ENCODE measurements at places on chromosomes 7 and 10.

- no peak for DNase-seq
Measured at GRCh38 chr7:84981055-84981976, 205.5 kb downstream of the SEMA3D start.

GRCh38 chr10:96025566-96025965 lies 17.8 kb upstream of the CCNJ start:
- no peak for DNase-seq

DNA sequence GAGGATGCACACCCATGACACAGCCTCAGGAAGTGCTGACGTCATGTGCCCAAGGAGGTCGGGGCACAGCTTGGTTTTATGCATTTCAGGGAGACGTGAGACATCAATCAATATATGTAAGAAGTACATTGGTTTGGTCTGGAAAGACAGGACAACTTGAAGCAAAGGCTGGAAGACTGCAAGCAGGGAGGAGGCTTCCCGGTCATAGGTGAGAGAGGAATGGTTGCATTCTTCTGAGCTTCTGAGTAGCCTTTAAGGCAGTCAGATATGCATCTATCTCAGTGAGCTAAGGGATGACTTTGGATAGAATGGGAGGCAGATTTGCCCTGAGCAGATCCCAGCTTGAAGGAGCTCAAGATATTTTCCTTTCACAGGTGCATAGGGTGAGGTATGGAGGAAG lies 349.5 kb downstream of the TYW1 start:
- DNase-seq, result no peak

GRCh38 chr7:71613313-71613712 lies 481.4 kb downstream of the GALNT17 start:
- DNase-seq, result no peak

DNA sequence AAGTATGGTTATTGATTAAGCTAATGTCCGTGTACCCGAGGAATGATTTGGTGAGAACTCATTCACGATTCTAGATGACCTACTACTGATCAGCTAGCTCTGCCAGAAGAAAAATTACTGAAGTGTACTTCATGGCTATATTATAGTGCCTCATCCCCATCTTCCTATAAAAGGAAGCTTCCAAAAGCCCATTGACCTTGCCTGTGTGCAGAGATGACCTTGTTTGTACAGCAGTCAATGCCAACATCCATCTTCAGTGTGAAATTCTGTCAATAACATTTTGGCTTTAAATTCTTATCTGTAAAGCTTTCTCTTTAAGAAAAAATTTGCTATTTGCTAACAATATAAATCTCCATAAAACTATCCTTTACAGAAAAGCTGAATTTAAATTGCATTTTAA lies 315.7 kb downstream of the THSD7A start:
- no peak for DNase-seq
